ENCODE measurements at places on chromosomes 12 and 14.

- DNase-seq: no peak
Observed at GRCh38 chr14:22526218-22526617, 62.8 kb downstream of the DAD1 start.

GRCh38 chr12:12939888-12940287 is 12.1 kb downstream of the GPRC5D start:
- no peak for DNase-seq

DNA sequence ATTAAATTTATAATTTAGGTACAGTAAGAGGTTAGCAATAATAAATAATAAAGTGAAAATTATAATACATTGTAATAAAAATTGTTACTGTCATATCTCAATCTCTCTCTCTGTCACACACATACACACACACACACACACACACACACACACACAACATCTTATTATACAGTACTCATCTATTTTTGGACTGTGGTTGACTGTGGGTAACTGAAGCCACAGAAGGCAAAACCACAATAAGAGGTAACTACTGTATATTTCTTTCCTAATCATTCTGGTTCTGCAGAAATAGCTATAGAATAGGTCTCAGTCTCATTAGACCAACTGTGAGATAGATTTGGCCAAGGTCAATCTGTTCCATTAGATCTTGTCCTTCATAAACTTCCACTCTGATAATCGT is 33.1 kb upstream of the PTPRO start:
- DNase-seq: no peak

GRCh38 chr12:47834199-47834903 is 14.6 kb upstream of the HDAC7 start:
- DNase-seq: no peak

GRCh38 chr14:96574171-96574632 is 72.0 kb downstream of the PAPOLA start:
- DNase-seq: no peak

GRCh38 chr14:84403585-84403984 is 1126.4 kb upstream of the FLRT2 start:
- no peak for DNase-seq

GRCh38 chr12:64699504-64700115 is 59.6 kb downstream of the GNS start:
- DNase-seq: no peak

DNA sequence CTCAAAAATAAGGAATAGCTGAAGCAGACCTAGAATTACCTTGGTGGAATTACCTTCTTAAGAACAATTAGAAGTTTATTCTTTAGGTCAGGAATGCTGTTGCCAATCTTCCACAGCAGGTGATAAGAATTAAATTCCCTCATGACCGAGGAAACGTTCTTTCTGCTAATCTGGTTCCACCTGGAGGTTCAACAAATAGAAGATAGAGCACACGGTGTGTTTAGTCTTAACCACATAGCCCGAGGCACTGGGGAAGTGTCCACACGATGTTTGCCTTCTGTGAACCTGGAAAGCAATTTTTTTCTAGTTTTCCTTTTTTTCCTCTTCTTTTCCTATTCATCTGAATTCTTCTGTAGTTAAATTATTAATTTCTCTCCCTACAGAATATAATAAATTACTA is 906.9 kb downstream of the NRXN3 start:
- no peak for DNase-seq

DNA sequence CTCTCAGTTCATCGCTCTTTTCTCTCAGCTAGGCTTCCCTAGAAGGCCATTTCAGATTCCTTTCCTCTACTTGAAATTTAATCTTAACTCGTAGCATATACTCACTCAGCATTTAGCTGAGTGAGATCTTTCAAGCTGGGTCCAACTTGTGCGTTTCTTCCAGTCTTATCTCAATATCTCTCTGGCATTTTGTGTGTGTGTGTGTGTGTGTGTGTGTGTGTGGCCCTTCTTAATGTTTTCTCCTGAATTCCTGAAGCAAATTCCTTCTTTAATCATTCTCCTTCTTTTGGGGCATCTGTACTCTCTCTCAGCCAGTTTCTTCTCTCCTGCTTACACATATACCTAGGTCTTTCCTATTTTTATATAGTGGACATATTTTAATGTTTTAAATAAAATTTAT is 129.1 kb downstream of the KITLG start:
- no peak for DNase-seq

- DNase-seq: no peak
Observed at GRCh38 chr14:104290756-104291122, 152.4 kb downstream of the KIF26A start.

- DNase-seq: no peak
Observed at GRCh38 chr14:32468955-32469354, 139.9 kb downstream of the AKAP6 start.

DNA sequence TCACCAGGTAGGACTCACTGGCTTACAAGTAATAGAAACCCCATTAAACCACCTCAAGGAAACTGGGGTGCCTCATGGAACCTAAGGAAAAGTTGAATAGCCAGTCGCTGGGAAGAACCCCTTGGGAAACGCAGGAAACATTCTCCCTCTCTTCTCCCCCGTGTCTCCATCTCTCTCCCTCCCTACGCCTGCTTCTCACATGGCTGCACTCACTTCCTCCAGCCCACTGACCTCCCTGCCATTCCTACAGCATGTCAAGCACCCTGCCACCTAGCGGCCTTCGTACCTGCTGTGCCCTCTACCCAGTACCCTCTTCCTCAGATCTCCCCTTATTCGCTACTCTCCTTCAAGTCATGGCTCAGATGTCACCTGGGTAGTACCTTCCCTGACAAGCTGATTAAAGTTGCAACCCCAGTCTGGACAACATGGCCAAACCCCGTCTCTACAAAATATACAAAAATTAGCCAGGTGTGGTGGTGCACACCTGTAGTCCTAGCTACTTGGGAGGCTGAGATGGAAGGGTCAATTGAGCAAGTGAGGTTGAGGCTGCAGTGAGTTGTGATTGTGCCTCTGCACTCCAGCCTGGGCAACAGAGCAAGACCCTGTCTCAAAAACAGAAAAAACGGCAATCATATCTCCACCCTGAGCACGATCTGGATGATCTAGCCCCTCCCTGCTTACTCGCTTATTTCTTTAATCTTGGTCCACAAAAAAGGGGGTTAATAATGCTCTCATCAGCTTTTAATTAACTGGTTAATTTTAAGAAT is 6.4 kb upstream of the DTX1 start:
- no peak for DNase-seq

- peak; percentile 8 for DNase-seq
Observed at GRCh38 chr14:103393676-103394626, 8.7 kb downstream of the MARK3 start.

DNA sequence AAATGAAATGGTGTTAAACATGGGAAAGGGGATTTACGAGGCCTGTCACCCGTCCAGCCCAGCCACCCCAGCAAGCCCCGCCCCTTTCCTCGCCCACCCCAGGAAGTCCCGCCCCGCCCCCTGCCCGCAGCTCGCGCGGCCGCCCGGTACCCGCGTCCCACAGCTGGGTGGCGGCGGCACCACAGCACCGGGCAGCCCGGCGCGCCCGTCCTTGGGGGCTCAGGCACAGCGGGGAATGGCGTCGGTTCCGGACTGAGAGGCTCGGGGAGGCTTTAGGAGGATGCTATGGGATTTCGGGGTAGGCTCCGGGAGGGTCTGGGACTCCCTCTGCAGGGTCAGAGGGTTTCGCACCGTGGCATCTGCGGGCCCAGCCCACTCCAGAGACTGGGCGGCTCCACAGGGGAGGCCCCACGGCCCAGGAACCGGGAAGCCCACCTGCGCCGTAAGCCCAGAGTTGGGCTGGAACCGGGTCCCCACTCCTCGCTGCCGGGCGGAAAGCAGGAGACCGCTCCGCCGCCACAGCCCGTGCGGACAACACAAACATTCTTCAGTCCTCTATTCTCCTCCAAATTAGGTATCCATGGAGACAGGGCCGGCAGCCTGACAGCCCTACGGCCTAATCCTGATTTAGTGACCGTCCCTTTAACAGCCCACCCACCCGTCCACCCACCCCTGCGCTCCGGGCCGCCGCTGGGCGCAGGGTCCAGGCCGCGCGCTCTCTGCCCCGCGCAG is 1.4 kb downstream of the FIGNL2 start:
- DNase-seq: peak; percentile 23

GRCh38 chr12:51687614-51688013 is 96.6 kb downstream of the SCN8A start:
- DNase-seq: no peak

DNA sequence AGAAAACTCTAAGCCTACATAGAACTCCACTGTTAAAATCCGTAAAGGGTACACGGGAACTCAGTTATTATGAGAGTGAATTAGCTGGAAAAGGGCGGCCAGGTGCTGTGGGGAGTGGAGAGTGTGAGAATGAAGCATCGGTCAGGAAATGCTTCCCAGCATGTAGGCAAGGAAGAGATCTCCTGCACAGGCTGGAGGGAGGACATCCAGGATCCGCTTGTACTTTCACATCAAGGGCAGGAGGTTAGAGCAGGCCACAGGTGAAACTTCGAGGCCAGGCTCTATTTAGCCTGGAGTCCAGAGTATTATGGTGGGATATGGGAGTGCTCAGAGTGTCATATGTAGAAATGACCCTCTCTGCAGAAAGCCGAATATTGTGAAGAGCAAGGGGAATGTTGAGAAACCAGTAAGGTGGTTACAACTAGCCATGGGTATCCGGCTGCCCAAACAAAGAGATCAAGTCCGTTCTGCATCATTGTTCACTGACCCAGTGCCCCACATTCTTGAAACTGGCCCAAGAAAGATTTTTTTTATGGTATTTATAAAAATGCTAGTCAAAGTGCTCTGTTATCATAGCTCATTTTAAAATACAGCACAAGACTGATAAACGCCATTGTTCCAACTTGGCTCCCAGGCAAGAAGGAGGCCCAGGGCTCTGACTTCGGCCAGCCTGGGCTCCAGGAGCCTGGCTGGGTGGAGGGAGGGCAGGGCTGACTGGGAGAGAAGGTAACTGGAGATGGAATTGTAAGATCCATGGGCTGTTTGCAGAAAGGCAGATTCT is 79.4 kb upstream of the HIF1A start:
- no peak for DNase-seq

- no peak for DNase-seq
Observed at GRCh38 chr14:100430571-100430970, 107.4 kb downstream of the SLC25A47 start.

DNA sequence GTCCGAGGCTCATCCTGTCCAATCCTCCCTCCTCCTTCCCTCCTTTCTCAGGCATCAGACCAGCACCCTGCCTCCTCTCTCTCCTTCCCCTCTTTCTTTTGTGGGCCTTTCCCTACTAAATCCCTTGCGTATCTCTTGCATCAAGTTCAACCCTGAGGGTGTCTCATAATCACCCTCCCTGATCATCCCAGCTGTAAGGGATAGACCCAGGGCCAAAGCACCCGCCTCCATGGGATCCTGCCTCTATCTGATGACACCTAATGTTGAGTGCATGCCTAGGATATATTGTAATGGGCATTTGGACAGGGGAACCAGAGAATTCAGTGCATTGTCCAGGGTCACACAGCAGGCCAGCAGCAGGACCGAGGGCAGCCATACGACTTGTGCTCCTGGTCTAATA is 84.9 kb downstream of the PHETA1 start:
- no peak for DNase-seq

DNA sequence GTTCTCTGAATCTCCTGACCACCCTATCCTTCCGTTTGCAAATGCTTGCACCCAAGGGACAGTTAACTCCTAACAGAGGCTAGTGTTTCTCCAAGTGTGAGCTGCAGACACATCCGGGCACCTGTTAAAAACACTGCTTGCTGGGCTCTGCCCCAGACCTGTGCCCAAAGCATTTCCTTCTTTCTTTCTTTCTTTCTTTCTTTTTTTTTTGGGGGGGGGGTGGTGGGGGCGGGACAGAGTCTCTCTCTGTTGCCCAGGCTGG is 42.5 kb downstream of the SPRING1 start:
- no peak for DNase-seq

GRCh38 chr14:92421751-92422150 is 91.8 kb upstream of the RIN3 start:
- no peak for DNase-seq

DNA sequence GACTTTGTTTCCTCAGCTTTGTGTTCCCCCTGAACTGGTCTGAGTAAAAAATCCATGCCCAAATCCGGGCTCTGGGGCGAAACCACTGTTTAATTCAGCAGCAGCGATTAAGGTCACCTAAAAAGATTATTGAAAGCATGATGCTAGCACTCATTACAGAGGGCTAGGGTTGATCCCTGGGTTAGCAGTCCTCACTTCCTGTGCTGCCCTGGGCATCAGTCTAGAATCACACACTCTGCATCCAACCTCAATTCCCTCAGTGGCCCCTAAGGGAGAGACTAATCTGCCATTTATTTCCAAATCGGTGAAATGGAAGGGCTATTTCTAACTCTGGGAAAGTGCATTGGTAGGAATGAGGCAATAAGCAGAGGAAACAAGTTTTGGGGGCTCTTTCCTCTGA is 107.2 kb downstream of the BTG1 start:
- DNase-seq: no peak

- no peak for DNase-seq
Observed at GRCh38 chr12:13307143-13307816, 110.8 kb downstream of the EMP1 start.

DNA sequence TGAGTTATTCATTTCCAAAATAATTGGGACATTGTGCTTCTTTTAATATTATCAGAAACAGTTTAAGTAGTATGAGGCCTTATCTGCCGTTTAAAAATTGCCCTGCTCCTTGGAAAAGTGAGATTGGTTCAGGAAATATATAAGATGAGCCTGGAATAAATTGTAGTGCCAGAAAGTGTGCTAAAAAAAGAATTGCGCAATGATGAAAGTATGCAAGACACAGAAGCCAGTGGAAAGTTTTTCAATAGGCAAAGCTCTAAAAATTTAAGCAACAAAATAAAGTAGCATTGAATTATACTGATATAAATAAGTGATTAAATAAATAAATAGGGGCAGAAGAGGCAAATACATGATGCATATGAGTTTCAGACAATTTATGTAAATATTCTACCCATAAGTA is 834.9 kb downstream of the BCL11B start:
- no peak for DNase-seq

DNA sequence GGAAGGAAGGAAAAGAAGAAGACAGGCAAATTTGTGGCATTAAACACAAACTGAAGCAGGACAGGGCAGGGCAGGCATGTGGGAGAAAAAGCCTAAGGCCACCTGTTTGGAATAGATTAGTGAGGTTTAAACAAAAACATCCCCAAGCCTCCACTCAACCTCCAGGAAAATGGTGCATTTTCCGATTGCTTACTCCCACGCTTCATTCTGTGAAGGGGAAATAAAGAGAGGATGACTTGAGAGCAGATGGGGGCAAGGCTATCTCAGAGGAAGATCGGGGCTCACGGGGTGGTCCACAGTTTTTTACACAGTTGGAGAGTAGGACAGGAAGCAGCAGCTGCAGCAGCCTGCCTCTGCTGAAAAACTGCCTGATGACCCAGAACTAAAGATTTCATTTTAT is 250.9 kb downstream of the DUSP6 start:
- DNase-seq: no peak

DNA sequence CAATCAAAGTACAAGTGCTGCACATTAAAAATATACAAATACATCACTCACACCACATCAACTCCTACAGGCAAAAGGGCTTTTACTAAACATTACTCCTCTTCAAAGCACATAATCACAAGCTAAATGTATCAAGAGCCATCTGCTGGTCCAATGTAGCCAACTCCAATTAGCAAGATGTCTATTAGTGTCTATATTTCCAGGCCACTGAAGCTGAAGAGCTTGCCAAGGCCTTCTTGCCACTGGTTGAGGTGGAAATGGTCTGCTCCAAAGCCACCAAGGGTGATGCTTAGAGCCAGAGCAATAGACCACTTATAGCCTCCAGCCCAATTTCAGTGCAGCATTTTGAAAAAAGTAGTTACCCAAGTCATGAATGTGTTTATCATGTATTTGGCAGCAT is 54.4 kb downstream of the RASSF9 start:
- DNase-seq: peak; percentile 38
